ENCODE measurements at places on chromosomes 4 and X.

- DNase-seq: no peak
Observed at GRCh38 chrX:80792205-80792604, 17.5 kb downstream of the BRWD3 start.

DNA sequence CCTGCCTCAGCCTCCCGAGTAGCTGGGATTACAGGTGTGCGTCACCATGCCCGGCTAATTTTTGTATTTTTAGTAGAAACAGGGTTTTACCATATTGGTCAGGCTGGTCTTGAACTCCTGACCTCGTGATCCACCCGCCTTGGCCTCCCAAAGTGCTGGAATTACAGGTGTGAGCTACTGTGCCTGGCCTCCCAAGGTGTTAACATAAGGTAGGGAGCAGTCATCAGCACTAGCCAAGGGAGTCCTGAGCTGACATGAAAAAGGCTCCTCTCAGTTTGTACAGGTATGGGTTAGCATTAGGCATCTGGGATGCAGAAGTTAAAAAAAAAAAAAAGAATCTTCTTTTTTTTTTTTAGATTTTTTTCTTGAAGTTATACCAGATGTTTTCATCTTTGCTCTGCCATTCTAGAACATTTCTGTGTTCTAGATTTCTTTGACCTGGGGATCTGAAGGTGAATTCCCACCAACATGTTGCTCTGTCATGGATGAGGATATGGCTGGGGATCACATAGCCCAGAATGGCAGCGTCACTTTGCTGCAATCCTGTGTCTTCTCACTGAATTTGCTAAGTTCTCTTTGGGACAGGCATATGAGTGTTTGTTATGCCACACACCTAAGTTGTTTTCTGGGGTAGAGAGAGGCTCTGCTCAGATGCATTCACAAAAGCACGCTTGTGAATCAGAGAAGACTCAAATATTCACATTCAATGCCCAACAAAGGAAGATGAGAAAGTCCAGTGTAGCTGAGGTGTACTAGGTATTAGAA, 24.4 kb upstream of the PLA2G12A start:
- no peak for DNase-seq

- DNase-seq: no peak
Observed at GRCh38 chr4:36292556-36293188, 11.3 kb downstream of the DTHD1 start.

GRCh38 chrX:155966876-155967275, 30.6 kb upstream of the IL9R start:
- DNase-seq: peak; percentile 89

All from RKO (cell line).